ENCODE measurements at places on chromosomes 13 and 19.

DNA sequence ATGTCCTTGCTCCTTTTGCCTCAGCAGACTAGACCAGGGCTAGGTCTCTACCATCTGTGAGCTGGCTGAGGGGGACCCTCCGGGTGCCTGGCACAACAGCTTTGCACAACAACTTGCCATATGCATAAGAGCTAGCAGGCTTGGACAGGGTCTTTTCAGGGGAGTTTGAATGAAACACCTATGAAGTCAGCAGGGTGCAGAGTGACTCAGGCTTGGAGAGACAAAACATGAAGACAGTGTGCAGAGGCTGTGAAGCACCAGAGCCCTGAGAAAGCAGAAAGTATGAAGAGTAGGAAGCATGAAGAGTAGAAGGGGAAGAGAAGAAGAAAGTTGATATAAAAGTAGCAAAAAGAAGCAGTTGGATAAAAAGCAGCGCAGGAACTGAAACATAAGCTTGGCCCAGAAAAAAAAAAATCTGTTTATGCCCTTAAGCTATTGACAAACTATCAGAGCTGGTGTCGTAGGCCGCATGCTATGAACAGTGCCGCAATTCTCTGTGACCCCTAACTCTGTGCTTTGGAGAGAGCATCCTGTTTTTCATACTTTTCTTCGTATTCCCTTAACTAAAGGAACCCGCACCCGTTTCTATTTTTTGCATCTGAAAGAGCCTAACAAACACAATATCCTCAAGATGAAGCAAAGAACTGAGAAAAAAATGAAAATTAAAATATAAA, 52.7 kb upstream of the FAM216B start:
- DNase-seq: no peak

GRCh38 chr19:624433-625109, 8.8 kb downstream of the POLRMT start:
- DNase-seq: no peak

GRCh38 chr19:32692727-32693061, 1.1 kb downstream of the NUDT19 start:
- DNase-seq: no peak

GRCh38 chr19:6890401-6890913, 3.1 kb downstream of the ADGRE1 start:
- DNase-seq: peak; percentile 35

DNA sequence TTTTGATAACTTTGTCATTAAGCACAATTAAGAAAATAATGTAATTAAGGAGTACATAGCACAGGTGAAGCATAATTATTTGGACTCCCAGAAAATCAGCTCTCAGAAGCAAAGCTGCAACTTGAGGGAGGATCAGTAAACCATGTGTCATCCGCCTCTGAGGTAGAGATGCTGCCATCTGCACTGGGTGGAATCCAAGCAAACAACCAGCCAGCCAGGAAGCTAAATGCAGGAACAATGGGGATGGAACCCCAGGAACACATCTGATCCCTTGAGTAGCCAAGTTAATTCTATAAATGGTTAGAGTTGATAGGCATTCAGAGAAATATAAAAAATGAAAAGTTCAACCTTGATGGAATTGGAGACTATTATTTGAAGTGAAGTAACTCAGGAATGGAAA, 520.2 kb downstream of the RFC3 start:
- no peak for DNase-seq

- no peak for DNase-seq
These were observed 41.7 kb upstream of the ZNF91 start for GRCh38 chr19:23436944-23437343.

- DNase-seq: peak; percentile 42
These were observed 2.7 kb downstream of the VSTM2B start for GRCh38 chr19:29528350-29528945.

Data from CD4-positive, alpha-beta T cell treated with Interleukin-4 for 1 hour (primary cell).